SK-N-SH (cell line): ENCODE measurements at places on chromosomes 12 and 14. TPM values are rescaled to one million over a fixed set of nuclear protein-coding genes. Genes with fewer than 3 reads are reported as not detected.

GRCh38 chr12:27824126-27824842 lies 44.2 kb upstream of the MANSC4 start:
- no peak for DNase-seq

DNA sequence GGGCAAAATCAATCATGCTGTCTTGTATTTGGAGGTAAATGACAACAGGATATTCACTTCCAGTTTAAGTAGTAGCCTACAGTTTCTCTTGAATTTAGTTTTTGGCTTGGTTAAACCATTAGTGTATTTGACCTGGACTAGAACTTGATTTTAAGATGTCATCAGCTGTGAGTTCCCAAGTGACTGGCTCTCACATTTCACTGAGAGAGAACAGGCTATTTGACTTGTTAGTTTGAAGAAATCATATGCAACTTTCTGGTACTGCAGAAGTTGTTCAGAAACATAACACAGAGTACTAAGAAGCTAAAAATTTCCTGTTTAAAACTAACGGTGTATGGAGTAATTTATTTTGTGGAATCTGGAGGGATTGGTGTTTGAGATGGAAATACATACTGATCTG lies 22.3 kb downstream of the MNAT1 start:
- DNase-seq: no peak

GRCh38 chr12:54562750-54563356 lies 13.5 kb downstream of the PDE1B start:
- DNase-seq: no peak

DNA sequence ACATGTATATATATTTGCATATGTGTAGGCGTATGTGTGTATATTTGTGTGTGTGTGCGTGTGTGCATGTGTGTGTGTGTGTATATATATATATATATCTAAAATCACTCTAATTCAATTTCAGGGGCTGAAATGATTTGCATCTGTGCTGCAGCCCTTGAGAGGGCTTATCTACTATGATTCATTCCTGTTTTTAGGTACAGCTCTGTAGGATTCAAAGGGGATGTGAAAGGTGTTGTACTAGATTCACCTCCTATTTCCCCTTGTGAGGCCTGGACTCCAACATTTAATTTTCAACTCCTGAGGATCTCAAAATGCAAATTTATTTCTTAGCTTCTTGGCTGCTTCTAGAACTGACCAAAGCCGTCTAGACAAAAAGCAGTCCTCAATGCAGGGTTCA lies 11.1 kb downstream of the ERP27 start:
- DNase-seq: no peak

DNA sequence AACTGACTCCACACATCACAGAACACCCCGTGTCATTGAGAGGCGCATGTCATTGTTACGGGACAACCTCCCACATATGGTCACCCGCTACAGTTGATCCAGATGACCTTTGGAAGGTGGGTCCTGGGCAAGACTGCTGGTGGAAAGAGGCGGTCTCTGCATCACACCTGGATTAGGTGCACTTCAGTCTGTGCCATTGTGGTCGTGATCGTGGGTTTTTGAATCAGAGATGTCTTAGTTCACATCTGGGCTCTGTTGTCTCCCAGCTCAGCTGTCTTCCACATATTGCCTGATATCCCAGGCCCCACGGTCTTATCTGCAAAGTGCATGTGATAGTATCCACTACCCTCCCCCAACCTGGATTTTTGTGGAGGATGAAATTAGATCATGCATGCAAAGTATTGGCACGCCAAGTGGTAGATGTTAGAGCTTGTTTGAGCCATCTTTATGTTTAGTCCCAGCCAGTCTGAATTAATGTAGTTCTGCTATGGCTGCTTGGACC lies 208.7 kb upstream of the FOXN3 start:
- no peak for DNase-seq

Gene PARPBP
- 3.1 and 3.9 TPM in 2 replicates for polyA plus RNA-seq

GRCh38 chr14:69715725-69716477 lies 51.0 kb upstream of the SRSF5 start:
- peak; percentile 80 for DNase-seq

DNA sequence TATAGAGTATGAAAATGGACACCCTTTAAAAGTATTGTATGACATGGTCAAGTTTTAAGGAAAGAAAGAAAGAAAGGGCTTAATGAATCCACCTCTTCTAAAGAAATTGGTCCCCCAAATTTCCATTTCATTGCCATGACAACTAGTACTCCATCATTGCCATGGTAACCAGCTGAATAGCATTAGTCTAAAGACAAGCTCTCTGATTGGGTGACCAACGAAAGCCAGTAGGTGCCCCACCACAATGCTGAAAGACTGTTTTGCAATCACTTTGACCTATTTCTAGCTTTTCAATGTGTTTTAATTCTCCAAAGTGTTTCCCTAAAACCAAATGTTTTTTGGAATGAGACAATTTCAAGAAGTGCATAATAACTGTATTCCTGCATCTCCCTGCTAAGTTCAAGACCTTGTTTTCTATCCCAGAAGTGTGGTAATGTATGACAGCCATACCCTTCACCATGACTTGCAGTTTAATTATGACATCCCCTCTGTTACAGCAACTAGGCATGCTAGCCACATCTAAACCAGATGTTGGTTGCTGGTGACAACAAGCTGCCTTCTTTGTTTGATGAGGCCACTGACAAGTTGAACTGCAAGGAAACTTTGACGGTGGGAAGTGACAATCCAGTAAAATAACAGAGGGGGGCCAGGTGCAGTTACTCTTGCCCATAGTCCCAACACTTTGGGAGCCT lies 46.7 kb downstream of the KICS2 start:
- no peak for DNase-seq

Gene CCNB1IP1
- polyA plus RNA-seq: 35.4 and 48.5 TPM in 2 replicates

GRCh38 chr12:118361092-118361404 lies 11.7 kb downstream of the TAOK3 start:
- DNase-seq: no peak

Gene FBXL14
- 11.3 and 12.8 TPM in 2 replicates for polyA plus RNA-seq

- no peak for DNase-seq
Measured at GRCh38 chr12:46815809-46816208, 10.0 kb downstream of the SLC38A4 start.

DNA sequence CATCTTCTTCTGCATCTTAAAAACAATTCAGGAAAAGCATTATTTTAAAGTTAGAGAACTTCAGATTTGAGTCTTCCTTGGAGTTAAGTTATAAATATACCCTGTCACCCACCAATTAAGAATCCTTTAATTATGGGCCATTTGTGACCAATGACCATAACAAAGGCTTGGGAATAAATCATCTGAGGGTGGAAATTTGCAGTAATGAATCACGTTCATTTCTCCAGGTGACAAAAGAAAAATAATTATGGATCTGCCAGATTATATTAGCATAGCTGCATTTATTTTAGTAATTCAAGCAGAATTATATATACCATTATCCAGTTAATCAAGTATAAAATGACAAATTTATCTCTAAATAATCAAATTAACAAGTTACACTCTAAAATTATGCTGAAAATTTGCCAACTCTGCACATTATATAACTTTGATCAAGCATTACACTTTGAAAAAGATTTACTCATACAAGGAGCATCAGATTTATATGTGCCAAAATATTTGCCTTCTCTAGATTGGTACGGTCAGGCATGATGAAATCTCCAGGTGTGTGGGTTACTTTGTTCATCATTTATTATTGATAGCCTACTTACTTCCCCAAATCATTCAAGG lies at the start of gene OR4K14:
TSS of gene OR4K14 (minus strand) at position 51 of the 609 bp plus-strand sequence. CDS start 4,114 bp downstream, outside the sequence.
- no peak for DNase-seq

GRCh38 chr14:72433511-72433910 lies 460.4 kb downstream of the DPF3 start:
- DNase-seq: no peak

GRCh38 chr12:71134405-71134804 lies 23.4 kb downstream of the TSPAN8 start:
- DNase-seq: no peak

Gene EFS
- polyA plus RNA-seq: 2.6 and 4.4 TPM in 2 replicates

DNA sequence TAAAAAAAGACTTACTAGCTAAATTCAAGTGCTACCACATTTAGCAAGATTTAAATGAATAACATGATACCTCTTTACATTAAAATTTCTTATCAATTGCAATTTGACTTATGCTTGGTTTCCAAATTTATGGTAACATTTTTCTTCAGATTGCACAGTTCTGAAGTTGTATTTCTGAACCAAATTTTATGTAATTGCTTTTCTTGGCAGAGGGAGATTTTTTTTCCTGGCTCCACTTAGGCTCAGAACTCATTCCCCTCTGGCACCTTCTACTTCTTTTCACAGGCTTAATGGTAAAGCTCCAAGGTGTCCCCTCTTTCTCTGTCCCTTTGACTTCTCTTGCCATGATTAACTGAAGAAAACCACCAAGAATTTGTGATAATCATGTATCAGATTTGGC lies 99.8 kb upstream of the TMTC1 start:
- no peak for DNase-seq
